ENCODE measurements at places on chromosomes 2 and 18. TPM values are rescaled to one million over a fixed set of nuclear protein-coding genes. Genes with fewer than 3 reads are reported as not detected.

IL36G gene
- total RNA-seq: 0.70 TPM

CAVIN2 gene
- not detected for total RNA-seq

FIGN gene
- total RNA-seq: 17.2 TPM

TFCP2L1 gene
- 6.4 TPM for total RNA-seq

FOXI3 gene
- total RNA-seq: 11.8 TPM

RTKN gene
- 50.0 TPM for total RNA-seq

SPDYA gene
- total RNA-seq: 0.42 TPM

SERPINB11 gene
- not detected for total RNA-seq

ALK gene
- 0.35 TPM for total RNA-seq

EPB41L3 gene
- 17.0 TPM for total RNA-seq

NEMP2 gene
- 4.0 TPM for total RNA-seq

VWA3B gene
- total RNA-seq: not detected

SCYGR5 gene
- not detected for total RNA-seq

- H3K36me3 ChIP-seq: peaks cover 55% of the 10 kb centered on the region
- no peak overlapping the region for H3K27ac ChIP-seq
- DNase-seq: no peak
- H3K4me3 ChIP-seq: no peak overlapping the region
- H3K4me1 ChIP-seq: no peaks in the 10 kb centered on the region
These were observed 37.1 kb upstream of the GPR75 start for GRCh38 chr2:53896864-53897263.

DNA sequence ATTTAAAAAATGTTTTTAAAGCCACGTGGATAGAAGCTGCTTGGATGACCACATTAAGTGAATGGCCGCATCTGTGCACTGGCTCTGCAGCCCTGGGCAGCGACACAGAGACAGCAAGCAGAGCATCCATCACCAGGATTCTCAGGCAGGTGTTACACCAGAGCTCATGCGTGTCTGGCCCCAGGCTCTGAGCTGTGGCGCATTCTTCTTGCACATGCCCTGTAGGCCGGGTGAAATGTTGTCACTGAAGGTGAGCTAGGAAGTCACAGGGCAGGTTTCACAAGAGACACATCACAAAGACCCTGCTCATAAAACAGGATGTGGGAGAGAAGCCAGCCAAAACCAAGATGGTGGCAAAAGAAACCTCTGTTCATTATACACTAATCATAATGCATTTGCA, 8.4 kb upstream of the PXDN start:
- no peak overlapping the region for H3K4me3 ChIP-seq
- H3K27ac ChIP-seq: no peak overlapping the region
- DNase-seq: no peak
- no peaks in the 10 kb centered on the region for H3K36me3 ChIP-seq
- peaks cover 12% of the 10 kb centered on the region for H3K27me3 ChIP-seq

- H3K4me1 ChIP-seq: no peaks in the 10 kb centered on the region
- no peak overlapping the region for H3K4me3 ChIP-seq
- no peak overlapping the region for H3K27ac ChIP-seq
- H3K27me3 ChIP-seq: no peaks in the 10 kb centered on the region
These were observed 104.5 kb upstream of the TAF1B start for GRCh38 chr2:9738535-9739496.

GRCh38 chr2:173891315-173892037, 73.7 kb downstream of the SP3 start:
- H3K27me3 ChIP-seq: no peaks in the 10 kb centered on the region
- no peak overlapping the region for H3K4me3 ChIP-seq
- no peaks in the 10 kb centered on the region for H3K4me1 ChIP-seq
- H3K36me3 ChIP-seq: no peaks in the 10 kb centered on the region

DNA sequence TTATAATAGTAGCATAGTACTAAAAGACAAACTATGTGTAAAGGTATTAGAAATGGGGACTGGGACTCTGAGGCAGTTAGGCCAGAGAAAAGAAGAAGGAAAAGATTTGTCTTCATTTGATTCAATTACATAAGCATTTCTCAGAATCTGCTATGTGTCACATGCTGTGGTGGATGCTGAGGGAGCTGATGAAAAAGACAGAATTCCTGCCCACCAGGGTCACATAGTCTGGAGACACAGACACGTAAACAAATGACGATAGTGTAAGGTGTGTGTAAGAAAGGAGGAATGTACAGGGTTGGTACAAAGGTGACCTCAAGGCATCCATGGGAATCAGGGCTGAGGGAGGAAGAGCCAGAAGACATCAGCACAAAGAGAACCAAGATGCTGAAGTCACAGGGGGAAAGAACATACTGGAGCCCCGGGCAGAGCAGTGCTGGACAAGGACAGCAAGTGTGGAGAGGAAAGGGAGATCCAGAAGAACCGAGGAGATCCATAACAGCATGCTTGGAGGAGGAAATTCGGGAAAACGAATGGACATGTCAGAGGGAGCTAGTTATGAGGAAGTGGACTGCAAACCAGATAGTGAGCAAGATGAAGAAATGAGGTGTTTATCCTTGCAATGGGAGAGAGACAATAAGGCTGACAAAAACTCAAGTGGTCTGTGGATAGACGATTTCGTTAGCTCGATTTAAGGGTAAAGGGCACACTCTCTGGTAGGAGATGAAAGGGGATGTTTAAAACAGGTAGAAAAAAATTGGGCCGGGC, 1.2 kb upstream of the MAPRE3 start:
- H3K27ac ChIP-seq: no peak overlapping the region
- H3K4me1 ChIP-seq: peaks cover 3% of the 10 kb centered on the region
- H3K36me3 ChIP-seq: no peaks in the 10 kb centered on the region
- peaks cover 30% of the 10 kb centered on the region for H3K27me3 ChIP-seq

- no peak overlapping the region for H3K27ac ChIP-seq
- H3K36me3 ChIP-seq: no peaks in the 10 kb centered on the region
- no peaks in the 10 kb centered on the region for H3K27me3 ChIP-seq
- peak; percentile 39 for DNase-seq
These were observed 136.1 kb downstream of the TMEM200C start for GRCh38 chr18:5759194-5759593.

DNA sequence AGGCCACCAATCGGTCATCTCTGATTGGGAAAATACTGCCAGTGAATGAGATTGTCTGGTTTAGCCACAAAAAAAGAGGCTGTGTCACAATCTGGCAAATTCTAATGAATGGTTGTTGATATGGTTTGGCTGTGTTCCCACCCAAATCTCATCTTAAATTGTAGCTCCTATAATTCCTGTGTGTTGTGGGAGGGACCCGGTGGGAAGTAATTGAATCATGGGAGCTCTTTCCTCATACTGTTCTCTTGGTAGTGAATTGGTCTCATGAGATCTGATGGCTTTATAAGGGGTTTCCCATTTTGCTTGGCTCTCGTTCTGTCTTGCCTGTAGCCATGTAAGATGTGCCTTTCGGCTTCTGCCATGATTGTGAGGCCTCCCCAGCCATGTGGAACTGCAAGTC, 838.3 kb downstream of the SLC4A3 start:
- no peaks in the 10 kb centered on the region for H3K4me1 ChIP-seq
- H3K4me3 ChIP-seq: no peak overlapping the region
- H3K27ac ChIP-seq: no peak overlapping the region
- no peak for DNase-seq
- no peaks in the 10 kb centered on the region for H3K27me3 ChIP-seq
- no peaks in the 10 kb centered on the region for H3K36me3 ChIP-seq

- DNase-seq: no peak
- H3K27ac ChIP-seq: no peak overlapping the region
- H3K4me1 ChIP-seq: peaks cover 9% of the 10 kb centered on the region
- no peaks in the 10 kb centered on the region for H3K27me3 ChIP-seq
- peaks cover 6% of the 10 kb centered on the region for H3K36me3 ChIP-seq
- H3K4me3 ChIP-seq: no peak overlapping the region
These were observed 594.3 kb downstream of the STK39 start for GRCh38 chr2:167653131-167653530.
